ENCODE measurements at places on chromosomes 1 and 21.

GRCh38 chr1:52056937-52057231 is 789 bp downstream of the BTF3L4 start:
- no peak for DNase-seq

DNA sequence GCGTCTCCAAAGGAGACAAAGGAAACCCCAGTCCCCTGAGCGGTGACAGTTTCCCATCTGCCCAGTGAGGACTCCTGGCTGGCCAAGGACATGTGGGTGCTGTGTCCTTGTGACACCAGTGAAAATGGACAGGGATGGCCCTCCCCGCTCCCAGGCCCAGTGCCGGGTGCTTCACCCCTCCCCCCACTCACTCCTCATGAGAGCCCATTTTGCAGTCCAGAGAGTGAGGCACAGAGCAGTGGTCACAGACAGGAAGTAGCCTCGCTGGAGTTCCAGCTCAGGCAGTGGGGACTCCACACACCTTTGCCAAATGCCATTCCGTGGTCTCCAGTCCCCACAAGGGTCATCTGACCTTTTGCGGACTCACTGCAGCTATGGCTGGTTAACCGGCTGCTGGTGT is 642.9 kb downstream of the PTPRU start:
- no peak for DNase-seq

- DNase-seq: no peak
Measured at GRCh38 chr1:88780485-88780884, 96.4 kb downstream of the PKN2 start.

DNA sequence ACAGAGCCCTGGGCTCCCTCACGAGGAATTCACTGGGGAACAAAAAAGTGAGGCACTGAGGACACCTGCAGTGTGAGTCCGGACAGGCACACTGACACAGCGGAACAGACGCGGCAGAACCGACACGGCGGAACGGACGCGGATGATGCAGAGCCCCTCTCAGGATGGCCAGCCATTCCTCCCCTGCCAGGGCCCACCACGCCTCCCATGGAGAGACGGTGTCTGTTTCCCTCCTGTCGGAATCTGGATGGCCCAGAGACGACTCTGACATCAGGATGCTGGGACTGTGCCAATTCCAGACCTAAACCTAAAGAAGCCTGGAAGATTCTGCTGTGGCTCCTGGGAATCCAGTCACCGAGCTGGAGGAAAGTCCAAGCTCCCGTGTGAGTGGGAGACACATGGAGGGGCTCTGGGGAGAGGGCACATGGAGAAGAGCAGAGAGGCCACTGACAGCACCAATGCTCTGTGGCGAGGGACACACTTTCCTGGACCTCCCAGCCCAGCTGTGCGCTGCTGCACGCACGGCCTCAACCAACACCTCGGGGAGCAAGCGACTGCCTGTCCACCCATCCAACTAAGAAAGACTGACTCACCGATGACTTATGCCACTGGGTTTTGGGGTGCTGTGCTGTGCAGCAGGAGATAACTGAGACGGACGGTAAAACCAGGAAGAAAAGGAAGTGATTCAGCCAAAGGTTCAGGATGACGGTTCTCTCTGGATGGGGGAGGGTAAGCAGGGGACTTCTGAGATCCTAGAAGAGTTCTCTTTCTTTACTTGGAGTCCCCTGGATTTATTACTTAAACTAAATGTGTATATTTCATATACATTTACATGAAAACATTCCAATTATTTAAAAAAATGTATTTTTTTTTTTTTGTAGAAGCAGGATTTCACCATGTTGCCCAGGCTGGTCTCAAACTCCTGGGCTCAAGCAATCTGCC is 23.3 kb downstream of the ZBTB17 start:
- DNase-seq: no peak

DNA sequence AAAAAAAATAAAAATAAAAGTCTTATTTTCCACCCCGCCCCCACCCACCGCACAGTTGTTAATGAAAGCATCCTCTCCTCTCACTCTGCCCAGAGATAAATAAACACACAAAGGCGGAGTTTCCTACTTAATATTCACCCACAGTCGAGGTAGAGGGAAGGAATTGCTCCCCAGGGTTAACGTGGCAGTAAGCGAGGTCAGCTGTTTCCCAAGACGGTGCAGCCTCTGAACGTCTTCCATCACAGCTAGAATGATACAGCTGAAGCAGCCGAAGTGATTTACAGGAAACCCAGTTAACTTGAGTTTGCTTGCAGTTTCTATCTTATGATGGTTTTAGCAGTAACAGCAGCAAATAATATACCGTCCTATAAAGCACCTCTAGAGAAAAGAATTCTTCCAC is 283.9 kb downstream of the PBX1 start:
- DNase-seq: no peak

- no peak for DNase-seq
Measured at GRCh38 chr1:228818928-228819630, 83.8 kb downstream of the RHOU start.

DNA sequence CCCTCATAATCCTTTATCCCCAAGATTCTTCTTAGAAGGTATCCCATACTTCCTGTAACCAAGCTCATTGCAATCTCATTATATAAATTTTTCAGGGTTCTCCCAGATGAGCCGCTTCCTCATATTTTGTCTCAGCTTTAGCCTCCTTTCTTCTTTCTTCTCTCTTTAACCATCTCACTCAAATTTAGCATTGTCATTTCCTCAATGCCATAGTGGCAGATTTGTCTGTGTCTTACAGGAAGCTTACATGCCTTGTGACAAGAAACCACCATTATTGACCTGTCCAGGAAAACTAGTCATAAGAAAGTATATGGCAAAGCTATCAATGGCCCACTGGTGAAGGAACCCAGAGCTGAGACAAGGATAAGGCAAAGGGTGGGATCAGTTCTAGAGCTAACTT is 6.0 kb upstream of the FCRL2 start:
- no peak for DNase-seq

DNA sequence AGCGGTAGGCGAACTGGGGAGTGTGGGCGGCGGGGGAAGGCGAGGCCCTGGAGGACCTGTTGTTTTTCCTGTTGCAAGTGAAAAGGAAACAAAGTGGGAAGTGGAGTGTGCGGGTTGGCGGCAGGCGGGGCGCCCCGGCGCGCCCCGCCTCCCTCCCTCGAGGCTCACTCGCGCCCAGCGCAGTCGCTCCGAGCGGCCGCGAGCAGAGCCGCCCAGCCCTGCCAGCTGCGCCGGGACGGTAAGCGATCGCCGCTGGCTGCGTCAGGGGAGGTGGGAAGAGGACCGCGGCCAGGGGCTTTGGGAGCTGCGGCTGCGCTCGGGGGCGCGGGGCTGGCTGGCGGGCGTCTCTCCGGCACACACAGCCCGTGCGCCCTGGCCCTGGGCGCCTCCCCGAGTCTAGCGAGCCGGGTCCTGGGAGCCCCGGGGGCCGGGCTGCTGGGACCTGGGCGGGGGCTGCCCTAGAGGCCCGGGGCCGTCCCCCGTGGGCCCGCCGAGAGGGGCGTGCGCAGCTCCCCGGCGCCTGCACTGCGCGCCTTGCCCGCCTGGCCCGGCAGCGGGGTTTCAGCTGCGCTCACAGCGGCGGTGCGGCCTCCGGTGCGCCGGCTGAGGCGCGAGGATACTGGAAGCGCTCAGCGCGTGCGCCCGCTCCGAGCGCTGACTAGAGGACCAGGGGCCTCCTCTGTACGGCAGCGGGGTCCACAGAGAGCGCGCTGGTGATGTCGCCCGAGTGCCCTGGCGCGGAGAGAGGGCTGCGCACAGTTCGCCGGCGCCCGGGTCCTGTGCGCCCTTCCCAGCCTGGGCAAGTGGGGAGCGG is at the start of gene PIK3CD:
PIK3CD (plus strand) TSS at position 167 of the 814 bp plus-strand sequence. CDS start 58,725 bp downstream, outside the sequence.
- no peak for DNase-seq

- no peak for DNase-seq
Measured at GRCh38 chr1:23581219-23581618, 21.9 kb upstream of the ID3 start.

- DNase-seq: no peak
Measured at GRCh38 chr1:59653968-59654367, 160.8 kb upstream of the HOOK1 start.

- no peak for DNase-seq
Measured at GRCh38 chr1:42282024-42282579, 52.9 kb downstream of the FOXJ3 start.

- DNase-seq: no peak
Measured at GRCh38 chr1:42979896-42980800, 21.5 kb upstream of the SLC2A1 start.

DNA sequence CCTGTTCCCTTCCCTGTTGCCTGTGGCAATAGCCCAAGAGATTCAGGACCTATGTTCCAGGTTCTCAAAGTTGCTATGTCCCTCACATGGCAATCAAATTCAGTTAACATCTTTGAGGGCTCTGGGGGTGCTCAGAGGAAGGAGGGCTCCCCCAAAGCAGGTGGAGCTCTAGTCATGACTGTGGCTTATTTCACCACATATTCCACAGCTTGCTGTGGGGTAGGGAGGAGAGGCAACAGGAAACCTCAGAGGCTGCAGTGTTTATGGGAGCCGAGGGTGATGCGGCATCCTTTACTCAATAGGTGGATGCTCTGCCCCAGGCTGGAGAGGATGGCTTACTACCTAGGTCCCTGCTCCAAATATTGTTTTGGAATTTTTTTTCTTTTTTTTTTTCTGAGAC is 1.2 kb upstream of the MKNK1 start:
- DNase-seq: no peak

DNA sequence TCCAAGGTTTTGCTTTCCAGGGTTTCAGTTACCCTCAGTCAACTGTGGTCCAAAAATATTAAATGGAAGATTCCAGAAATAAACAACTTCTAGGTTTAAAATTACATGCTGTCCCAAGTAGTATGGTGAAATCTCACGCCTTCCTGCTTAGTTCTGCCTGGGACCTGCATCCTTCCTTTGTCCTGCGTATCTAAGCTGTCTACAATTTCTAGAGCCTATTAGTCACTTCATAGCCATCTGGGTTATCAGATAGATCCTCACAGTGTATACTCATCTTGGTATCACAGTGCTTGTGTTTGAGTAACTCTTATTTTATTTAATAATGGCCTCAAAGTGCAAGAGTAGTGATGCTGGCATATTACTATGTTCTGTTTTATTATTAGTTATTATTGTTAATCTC is 157.7 kb downstream of the ROR1 start:
- no peak for DNase-seq

Measured in stimulated activated CD8-positive, alpha-beta memory T cell treated with anti-CD3 and anti-CD28 coated beads, Interleukin-7, amount 100 ng/mL, for 1 hour (primary cell).